Left colon (tissue), 2 donors: ENCODE measurements at places on chromosomes 11 and 22.

GRCh38 chr11:46918083-46918787 lies at the start of gene LRP4:
LRP4 (minus strand) TSS chr11:46918550; CDS start chr11:46918379, 171 bp downstream.
- peak; percentile 42 for DNase-seq

DNA sequence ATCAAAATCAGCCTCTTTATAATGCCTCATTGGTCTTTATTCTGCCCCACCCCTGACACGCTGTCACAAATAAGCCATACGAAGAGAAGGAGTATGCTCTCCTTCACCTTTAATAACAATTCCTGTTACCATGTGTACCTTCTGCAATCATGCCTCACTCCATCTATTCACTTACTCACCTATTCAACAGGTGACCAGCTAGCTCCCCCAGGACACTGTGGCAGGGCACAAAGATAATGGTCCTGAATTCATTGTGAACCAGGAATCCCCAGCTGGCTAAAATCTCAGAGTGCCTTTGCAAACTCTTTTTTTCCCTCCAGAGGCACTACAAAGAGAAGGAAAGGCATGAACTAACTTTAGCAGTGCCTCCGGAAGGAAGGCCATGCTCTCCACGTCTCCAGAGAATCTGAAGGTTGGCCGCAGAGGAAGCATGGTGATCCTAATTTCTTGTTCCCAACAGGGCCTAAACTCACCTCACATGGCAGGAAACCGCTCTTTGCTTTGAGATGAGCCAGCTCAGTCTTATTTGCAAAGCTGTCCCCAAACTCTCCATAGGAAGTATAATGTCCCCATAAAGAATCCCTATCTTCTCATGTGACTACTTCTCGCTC lies 590.3 kb downstream of the BUD13 start:
- no peak for DNase-seq

GRCh38 chr11:62876712-62877111 lies 4.0 kb upstream of the SLC3A2 start:
- DNase-seq: no peak

DNA sequence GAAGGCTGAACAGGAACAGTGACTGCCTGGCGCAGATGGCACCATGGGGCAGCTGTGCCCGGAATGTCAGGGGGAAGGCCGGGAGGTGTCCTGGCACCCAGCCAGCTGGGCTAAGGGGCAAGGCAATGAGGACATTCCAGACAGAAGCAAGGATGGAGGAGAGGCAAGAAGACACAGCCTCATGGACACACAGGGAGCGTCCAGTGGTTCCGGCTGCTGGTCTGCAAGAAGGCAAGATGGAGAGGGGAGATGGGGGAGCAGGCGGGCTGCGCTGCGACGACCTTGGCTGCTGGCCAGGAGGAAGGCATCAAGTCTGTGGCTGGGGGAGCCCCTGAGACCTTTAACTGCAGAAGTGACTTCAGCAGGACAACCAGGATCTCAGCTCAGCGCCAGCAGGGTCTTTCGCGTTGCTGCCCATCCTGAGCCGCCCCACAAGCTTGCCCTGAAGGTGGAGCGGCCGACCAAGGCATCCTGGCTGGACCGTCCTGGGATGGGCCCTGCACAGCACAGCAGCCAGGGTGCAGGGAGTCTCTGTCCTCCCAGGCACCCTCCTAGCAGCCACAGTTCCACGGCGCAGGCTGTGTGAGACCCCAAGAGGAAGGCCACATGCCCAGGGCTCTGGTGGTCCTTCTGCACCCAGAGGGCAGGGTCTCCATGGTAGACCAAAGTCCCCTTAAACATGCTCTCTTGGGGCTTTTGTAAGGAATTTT lies 531.7 kb downstream of the BRD1 start:
- no peak for DNase-seq

GRCh38 chr22:35158336-35158735 lies 92.4 kb downstream of the ISX start:
- DNase-seq: no peak

DNA sequence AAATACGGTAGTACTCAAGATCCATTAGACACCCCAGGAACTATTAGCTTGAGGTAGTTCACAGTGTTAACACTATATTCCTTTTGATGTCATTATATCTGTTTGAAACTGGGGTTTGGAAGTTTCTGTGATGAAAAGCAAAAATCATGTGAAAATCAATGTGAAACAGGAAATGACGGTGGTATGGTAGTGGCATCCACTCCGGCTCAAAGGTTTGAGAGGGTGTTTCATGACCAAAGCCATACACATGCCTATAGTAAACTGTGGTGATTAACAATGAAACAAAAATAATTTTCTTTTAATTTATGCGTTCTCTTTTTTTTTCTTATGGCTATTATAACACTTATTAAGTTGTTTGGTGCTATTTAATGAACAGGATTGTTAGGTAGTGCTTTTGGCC lies 10.9 kb downstream of the RAB38 start:
- DNase-seq: no peak

GRCh38 chr11:32895471-32895870 lies 2.9 kb downstream of the QSER1 start:
- no peak for DNase-seq

DNA sequence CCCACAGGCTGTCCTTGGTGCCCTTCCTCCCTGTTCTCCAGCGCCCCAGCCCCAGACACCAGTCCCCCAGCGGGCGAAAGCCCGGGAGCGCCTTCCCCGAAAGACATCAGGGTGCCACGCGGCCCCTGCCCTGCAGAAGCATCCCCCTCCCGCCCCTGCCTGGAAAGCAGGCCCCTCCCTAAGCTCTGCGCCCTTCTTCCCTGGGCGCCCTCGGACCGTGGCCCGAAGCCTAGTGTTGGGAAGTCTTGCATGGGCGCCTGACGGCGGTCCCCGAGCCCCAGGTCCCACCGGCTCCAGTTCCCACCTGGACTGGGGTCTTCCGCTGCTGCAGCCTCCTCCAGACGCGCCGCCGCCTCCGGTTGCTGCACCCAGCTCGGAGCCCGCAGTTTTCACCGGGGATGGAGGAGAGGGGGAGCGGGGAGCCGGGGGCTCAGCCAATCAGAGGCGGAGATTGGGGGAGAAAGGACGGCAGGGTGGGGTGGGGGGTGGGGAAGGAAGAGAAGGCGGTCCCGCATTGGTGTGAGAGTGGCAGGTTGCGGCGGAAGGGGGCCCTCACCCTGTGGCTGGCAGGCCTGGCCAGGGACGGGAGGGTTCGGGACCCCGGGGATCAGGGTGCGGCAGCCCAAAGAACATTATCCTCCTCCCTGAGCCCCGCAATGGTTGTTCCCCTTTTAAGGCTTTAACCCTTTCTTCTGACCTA lies at the start of gene THY1:
TSS of gene THY1 (minus strand) at position 364 of the 700 bp plus-strand sequence. CDS start 2,267 bp downstream, outside the sequence.
- no peak for DNase-seq

- peak; percentile 88 for DNase-seq
Observed at GRCh38 chr22:40024201-40025061, 29.7 kb downstream of the FAM83F start.

DNA sequence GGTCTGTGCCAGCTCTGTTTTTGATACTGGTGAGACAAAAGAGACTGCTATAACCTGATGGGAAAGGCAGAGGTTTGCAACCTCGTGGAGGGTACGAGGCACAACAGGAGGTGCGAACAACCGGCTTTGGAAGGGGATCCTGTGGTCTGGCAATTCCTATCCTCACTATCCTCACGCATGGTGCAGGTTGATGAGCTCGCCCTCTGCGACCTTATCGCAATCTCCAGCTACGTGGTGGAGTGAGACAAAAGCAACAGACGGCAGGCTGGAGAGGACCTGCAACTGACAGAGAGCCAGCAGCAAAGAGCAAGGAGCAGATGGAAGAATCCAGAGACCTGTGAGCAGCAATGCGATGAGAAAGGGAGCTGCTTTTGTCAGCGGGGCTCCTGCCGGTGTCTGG lies 47.3 kb upstream of the TSKU start:
- no peak for DNase-seq

DNA sequence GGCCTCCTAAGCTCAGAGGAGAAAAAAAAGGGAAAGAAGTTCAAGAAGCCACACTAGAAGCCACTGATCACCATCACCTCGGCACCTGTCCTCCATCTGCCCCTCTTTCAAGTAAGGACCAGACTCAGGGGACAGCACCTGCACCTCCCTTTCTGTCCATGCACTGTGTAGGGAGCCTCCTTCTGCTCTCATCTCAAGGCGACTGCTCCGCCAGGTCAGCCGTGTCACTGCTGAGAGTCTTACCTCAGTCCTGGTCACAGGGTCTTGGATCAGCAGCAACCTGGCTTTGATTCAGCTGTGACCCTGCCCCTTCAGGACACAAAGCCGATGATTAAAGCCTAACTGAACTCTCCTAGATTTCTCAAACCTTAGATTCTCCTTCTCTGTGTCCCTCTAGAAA lies 101.5 kb downstream of the ZNF280B start:
- DNase-seq: no peak

DNA sequence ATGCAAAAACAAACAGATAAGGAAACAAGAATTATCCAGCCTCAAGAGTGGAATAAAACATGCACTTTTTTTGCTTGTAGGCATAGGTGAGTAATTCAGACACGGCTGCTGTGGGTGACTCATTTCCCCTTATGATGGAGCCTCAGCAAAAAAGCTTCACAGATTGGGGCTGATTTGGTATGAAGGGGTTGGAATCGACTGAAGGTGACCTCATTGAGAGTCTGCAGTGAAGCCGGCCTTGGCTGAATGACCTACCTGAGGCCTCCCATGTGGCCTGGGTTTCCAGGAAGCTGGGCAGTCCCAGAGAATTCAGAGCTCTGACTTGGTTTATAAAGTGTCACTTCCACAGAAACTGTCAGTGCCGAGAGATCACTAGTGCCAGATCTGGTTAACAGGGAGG lies 34.2 kb upstream of the VPREB1 start:
- no peak for DNase-seq

DNA sequence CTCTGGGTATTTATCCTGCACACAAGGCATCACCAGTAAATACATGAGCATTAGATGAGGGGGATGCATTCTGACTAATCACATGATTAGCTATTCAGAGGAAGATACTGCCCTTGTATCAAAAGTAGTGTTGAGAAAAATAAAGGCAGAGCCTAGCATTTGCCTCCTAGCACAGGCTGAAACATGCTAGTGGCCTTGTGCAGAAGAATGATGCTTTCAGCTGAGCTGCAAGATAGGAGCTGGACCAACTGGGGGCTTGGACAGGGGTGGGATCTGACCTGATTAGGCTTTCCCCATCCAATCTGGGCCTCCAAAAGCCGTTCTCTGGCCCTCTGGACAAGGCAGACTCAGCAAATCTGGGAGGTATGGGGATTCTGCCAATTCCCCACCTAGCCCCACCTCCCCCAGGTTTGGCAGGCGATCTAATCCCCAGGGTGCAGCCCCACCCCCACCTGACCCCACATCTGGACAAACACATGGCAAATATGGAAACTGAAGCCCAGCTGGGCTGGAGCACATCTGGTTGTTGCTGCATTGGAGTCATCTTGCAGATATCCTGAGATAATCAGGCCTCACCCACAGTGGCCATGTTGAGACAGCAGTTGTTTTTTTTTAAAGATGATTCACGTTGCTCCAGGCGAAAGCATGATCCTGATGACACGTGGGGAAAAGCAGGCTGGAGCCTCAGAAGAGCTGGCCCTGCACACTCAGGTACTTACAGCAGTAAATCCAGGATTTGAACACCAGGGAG lies 4.4 kb upstream of the MISFA start:
- no peak for DNase-seq

- DNase-seq: no peak
Observed at GRCh38 chr22:24414984-24415945, 12.1 kb upstream of the ADORA2A start.
